Heart right ventricle (tissue), 16 donors: ENCODE measurements at places on chromosomes 11 and 22. TPM values are rescaled to one million over a fixed set of nuclear protein-coding genes. Genes with fewer than 3 reads are reported as not detected.

Gene PATE2
- not detected for total RNA-seq

Gene PATE1
- not detected for total RNA-seq

Gene SLCO2B1
- 13.6 TPM for total RNA-seq

Gene CD6
- total RNA-seq = 4.5 TPM

Gene SLC22A8
- total RNA-seq = not detected

Gene CDCA5
- 0.80 TPM for total RNA-seq

Gene ARRB1
- total RNA-seq = 21.4 TPM

Gene PRMT3
- 12.0 TPM for total RNA-seq

Gene SLC6A5
- total RNA-seq = not detected

Gene ZNF214
- total RNA-seq = 0.85 TPM

Gene OR2AG1
- not detected for total RNA-seq

Gene BANF1
- 224 TPM for total RNA-seq

Gene NUDT22
- total RNA-seq = 57.3 TPM

Gene ZPR1
- 26.1 TPM for total RNA-seq

Gene TMEM191C
- not detected for total RNA-seq

Gene ACR
- 0.59 TPM for total RNA-seq

Gene PYGM
- total RNA-seq = 231 TPM

Gene RASD2
- 6.8 TPM for total RNA-seq

Gene SERHL2
- total RNA-seq = 2.5 TPM

Gene SMIM35
- not detected for total RNA-seq

Gene CCDC87
- total RNA-seq = 0.30 TPM

Gene CCDC86
- 11.6 TPM for total RNA-seq

Gene TENM4
- 3.6 TPM for total RNA-seq

Gene NCAM1
- 402 TPM for total RNA-seq

Gene PATZ1
- total RNA-seq = 16.9 TPM

Gene OR5B17
- total RNA-seq = not detected

Gene FOLR3
- total RNA-seq = 0.59 TPM

Gene ARHGAP32
- 4.6 TPM for total RNA-seq

Gene PNPLA3
- 0.31 TPM for total RNA-seq

Gene TMEM258
- total RNA-seq = 105 TPM

Gene TPBGL
- total RNA-seq = not detected

Gene CABP4
- 0.83 TPM for total RNA-seq

Gene KRTAP5-8
- not detected for total RNA-seq

Gene KRTAP5-2
- not detected for total RNA-seq

Gene POU2F3
- 0.15 TPM for total RNA-seq

Gene OR10D3
- total RNA-seq = not detected

Gene IFITM2
- 301 TPM for total RNA-seq

Gene BTBD18
- total RNA-seq = not detected

Gene CBX7
- total RNA-seq = 76.6 TPM

Gene SYNGR1
- 37.2 TPM for total RNA-seq

Gene MYOD1
- not detected for total RNA-seq

Gene SLN
- total RNA-seq = 0.93 TPM

Gene ADORA2A
- total RNA-seq = 3.8 TPM

Gene LRRC51
- 3.4 TPM for total RNA-seq

Gene KLHDC7B
- not detected for total RNA-seq

Gene LIF
- 2.2 TPM for total RNA-seq

Gene DYNC2H1
- total RNA-seq = 3.9 TPM

Gene GRIK4
- 0.85 TPM for total RNA-seq

Gene ST3GAL4
- 44.5 TPM for total RNA-seq

Gene FADS1
- total RNA-seq = 22.4 TPM

Gene TRIM6
- 2.0 TPM for total RNA-seq

Gene LTO1
- 9.7 TPM for total RNA-seq

Gene OR8A1
- not detected for total RNA-seq

Gene SAA4
- total RNA-seq = not detected

Gene DRD2
- not detected for total RNA-seq

Gene MMP12
- not detected for total RNA-seq
